ENCODE measurements at places on chromosomes 1 and 21.

DNA sequence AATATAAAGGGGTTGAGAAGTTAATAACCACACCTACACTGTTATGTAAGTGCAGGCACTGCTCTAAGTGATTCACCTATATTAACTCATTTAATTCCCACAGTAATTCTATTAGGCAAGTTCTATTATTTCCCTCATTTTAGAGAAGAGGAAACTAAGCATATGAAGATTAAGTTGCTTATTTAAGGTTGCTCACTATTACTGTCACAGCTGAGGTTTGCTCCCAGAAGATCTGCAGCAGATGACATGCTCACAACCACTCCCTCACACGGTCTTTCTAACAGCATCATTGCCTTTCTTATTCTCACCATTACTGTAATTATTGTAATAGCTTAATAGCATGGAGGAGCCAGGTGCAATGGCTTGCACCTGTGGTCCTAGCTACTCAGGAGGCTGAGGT lies 196.4 kb upstream of the GREM2 start:
- no peak for DNase-seq

GRCh38 chr1:228867951-228868730 lies 132.9 kb downstream of the RHOU start:
- no peak for DNase-seq

- no peak for DNase-seq
Observed at GRCh38 chr1:154581766-154582165, 14.2 kb downstream of the CHRNB2 start.

GRCh38 chr21:28952686-28953085 lies 40.0 kb downstream of the LTN1 start:
- DNase-seq: no peak

DNA sequence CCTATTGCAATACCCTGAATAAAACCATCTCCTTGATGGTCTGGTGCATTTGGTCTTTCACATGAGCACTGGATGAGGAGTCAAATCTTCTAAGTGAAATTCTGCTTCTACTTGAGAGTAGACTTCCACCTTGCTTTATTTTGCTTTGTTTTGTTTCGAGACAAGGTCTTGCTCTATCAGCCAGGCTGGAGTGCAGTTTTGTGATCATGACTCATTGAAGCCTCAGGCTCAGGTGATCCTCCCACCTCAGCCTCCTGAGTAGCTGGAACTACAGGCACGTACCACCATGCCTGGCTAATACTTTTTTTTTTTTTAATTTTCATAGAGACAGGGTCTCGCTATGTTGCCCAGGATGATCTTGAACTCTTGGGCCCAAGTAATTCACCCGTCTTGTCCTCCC lies 65.8 kb upstream of the F3 start:
- DNase-seq: no peak

DNA sequence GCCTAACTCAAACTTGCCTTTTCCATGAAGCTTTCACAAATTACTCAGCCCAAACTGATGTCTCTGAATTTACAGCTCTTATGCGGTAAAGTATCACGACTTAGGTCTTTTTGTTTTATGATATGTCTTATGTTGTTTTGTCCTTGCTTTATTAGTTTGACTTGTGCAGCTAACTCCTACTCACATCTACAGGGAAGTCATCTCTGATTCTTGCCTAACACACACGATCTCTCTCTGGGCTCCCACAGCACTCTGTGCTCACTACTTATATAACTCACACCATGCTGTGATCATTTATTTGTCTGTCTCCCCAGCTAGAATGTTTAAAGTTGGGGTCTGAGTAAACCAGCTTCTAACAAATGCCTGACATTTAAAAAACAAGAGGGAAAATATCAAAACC lies 9.3 kb upstream of the PI4KB start:
- DNase-seq: no peak

GRCh38 chr21:15660423-15660804 lies 69.4 kb upstream of the USP25 start:
- DNase-seq: no peak

- no peak for DNase-seq
Observed at GRCh38 chr21:32348604-32349332, 44.0 kb downstream of the URB1 start.

GRCh38 chr21:37546949-37547614 lies 180.5 kb downstream of the DYRK1A start:
- no peak for DNase-seq

- DNase-seq: no peak
Observed at GRCh38 chr1:245995474-245995873, 511.6 kb downstream of the SMYD3 start.

GRCh38 chr1:202615501-202616354 lies 94.5 kb downstream of the SYT2 start:
- DNase-seq: no peak

- DNase-seq: no peak
Observed at GRCh38 chr21:33658919-33659567, 16.7 kb downstream of the ITSN1 start.

DNA sequence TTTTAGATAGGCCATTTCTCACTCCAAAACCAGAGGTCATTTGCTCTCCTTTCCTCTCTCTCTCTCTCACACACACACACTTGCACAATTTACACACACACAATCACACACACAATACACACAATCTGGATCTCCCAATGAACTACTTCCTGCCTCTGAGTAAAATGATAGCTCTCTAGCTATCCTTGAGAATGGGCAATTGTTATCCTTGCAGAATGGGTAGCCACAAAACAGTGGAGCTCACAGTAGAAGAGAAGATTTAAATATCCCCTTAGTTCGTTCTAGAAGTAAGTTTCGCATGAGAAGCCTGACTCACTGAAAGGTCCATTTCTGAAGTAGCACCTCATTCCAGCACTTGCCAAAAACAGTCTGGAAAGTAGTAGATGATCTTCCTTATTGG lies 17.6 kb downstream of the PALMD start:
- DNase-seq: no peak

DNA sequence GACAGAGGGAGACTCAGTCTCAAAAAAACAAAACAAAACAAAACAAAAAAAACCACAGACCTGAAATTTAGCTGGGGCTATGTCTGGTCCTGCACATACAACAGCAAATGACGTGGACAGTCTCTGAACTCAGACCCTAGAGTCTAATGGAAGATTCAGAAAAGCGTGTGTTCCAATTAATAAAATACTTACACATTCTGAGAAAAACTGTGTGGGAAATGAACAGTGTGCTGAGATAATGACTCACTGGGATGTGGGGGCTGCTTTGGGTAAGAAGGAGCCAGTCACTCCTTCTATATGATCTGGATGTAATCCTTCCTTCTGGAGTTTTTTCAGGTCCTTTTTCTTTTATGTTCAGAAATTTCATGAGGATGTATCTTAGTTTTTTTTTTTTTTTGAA lies 29.4 kb downstream of the CLDN14 start:
- no peak for DNase-seq

DNA sequence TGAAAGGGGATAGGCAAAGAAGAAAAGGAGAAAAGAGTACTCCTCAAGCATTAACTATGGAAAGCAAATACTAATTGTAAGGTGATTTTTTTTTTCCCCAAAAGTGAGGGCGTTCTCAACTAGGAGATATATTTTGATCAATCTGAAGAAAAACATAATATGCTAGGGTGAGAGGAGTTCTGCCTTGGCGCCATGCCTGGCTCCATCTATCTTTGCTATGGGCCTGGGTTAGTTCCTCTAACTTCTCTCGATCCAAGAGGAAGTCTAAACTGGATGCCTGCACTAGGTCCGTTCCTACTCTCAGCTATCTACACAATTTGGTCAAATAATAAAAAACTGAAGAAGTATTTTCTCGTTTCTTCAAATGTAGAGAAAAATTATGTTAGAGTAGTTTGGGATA lies 20.5 kb downstream of the CNN3 start:
- no peak for DNase-seq

DNA sequence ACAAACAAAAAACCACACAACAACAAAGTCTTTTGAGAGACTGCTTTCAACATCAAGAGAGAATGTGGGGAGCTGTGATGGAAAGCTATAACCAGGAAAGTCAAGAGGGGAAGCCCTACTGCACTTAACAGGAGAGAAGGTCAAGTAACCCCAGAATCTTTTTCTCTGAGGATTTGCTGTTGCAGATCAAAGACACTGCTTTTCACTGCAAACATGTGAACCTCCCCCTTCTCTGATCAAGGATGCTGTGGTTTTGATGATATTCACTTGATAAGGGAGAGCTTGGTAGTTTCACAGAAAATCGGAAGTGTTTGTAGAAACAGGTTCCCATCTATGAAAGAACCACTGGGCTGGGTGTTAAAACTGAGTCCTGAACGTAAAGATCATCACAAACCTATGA lies 4.8 kb downstream of the ETV3 start:
- DNase-seq: peak; percentile 73

DNA sequence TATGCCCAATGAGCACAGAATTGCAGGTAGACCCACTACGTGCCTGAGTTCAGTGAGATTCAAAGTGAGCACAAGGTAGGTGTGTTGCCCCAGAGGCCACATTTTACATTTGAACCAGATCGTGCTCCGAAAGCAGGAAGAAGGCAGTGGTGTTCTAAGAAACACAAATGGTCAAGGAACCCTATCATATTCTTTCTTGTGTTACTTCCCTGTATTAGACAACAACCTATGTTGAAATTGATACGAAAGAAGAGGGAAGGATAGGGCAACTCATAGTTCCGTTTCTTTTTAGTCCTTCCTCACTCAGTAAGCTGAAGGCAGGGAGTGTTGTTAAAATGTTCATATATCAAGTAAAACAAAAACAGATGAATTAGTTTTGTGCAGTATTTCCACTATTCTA lies 33.9 kb downstream of the OLFML2B start:
- DNase-seq: no peak

DNA sequence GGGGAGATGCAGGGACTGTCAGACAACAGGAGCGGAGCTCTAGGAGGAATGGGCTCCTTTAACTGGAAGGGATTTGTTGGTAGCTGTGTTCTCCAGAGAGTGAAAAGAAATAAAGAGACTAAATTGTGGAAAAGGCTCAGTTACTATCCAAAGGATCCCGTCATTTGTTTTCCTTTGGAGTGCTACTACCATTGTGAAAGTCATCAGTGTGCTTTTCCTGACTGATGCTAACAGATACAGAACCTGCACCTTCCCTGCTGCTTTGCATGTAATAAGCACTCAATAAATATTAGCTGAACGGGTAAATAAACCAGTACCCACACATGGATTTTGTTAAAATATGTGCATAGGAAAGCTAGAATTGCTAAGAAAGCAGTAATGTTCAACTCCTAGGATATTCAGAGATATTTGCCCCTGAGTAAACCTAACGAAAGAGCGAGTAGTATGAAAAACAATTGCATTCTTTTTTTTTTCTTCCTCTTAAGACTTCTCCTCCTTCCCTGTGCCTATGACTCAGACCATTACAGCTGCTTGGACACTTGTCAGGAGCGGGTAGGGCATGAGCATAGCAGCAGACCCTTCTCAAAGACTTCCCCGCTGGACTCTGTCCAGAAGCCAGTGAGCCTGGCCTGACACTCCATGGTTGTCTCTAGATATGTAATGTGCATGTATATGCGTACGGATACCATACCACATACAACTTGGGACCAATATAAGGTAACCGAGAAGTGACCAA lies 41.7 kb downstream of the PTGFRN start:
- no peak for DNase-seq

DNA sequence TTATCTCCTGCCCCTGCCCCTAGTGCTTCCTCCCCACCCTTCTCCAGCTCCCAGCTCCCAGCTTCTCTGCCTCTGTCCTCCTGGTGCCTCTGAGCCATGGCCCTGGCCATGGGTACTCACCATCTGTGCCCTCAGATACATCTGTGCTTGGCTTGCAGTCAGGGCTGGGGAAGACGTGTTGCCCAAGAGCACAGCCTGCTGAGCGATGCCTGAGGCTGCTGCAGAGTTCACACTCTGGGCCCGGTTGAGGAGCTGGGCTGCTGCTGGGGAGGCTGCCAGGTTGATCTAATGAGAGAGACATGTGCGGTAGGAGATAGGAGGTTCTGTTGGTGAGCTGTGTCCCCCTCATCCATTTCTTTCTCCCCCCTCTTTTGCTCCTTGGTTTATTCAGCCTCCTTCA lies 49.4 kb upstream of the A3GALT2 start:
- no peak for DNase-seq

DNA sequence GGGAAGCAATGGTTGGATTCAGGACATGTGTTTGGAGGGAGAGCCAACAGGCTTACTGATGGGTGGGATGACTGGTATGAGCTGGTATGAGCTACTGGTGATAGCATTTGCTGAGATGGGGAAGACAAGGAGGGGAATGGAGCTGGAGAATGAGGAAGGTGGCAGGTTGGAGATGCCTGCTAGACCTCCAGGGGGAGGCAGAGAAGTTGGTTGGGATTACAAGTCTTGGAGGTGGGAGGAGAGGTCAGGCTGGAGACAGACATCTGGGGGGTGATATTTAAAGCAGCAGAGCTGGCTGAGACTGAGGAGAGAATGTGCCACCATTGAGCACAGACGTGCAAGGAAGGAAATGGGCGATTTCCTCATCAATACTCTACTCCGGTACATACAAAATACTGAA lies 31.8 kb upstream of the ENO1 start:
- no peak for DNase-seq

DNA sequence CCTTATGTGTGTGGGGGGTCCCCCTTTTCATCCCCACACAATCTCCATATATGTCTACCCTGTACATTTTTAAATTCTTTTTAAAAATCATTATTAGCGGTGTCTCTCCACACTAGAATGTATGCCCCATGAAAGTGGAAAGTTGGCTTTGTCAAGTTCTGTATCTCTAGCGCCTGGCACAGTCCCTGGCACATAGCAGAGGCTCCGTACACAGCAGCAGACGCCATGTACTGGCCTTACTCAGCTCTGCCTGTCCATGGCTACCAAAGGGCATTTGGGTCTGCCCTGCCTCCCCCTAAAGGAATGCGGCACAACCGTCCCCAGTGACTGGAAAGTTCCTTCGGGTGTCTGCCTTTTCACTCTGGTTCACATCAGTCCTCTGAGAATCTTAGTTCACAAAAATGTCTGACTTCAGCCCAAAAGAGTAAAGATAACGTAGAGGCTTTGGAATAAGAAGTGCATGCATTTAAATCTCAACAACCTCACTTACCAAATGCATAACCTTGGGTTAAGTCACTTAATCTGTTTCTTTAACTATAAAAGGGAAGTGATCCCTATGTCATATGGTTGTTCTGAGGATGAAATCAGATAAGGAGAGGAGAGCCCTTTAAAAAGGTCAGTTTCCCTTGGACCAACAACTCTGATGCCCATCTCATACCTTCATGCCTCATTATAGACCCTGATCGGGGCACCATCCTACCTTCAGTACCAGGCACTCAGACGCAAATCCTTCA lies 61.1 kb downstream of the CD46 start:
- no peak for DNase-seq

- peak; percentile 46 for DNase-seq
Observed at GRCh38 chr1:59570524-59570923, 244.2 kb upstream of the HOOK1 start.

DNA sequence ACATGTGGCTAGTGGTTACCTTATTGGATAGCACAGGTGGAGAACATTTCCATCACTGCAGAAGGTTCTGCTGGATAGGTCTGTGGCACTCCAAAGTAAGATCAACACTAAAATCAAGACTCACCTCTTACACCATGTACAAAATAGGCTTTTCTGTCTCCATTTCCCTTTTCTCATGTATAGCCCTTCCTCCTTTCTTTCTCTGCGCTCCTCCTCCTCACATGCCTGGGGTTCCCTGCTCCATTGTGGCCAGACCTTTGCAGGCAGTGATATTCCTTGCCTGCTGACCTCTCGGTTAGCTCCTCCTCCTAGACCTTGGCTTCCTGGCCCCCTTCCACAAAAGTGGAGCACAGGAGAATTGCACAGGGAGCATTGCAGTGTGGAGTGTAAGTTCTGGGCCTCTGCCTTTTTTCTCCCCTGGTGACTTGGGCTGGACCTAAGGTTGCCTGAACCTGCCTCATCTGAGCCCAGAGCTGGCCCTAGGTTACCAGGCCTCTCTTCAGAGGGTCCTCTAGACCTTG lies 33.2 kb upstream of the RBM15 start:
- no peak for DNase-seq

GRCh38 chr1:206834711-206835110 lies 30.7 kb upstream of the IL20 start:
- peak; percentile 8 for DNase-seq
